ENCODE measurements at places on chromosomes 7 and 10.

GRCh38 chr7:81394029-81394428 lies 375.8 kb downstream of the HGF start:
- no peak for DNase-seq

- DNase-seq = no peak
Observed at GRCh38 chr7:157097056-157097329, 41.7 kb upstream of the UBE3C start.

GRCh38 chr7:120554960-120555571 lies 282.1 kb downstream of the KCND2 start:
- no peak for DNase-seq

DNA sequence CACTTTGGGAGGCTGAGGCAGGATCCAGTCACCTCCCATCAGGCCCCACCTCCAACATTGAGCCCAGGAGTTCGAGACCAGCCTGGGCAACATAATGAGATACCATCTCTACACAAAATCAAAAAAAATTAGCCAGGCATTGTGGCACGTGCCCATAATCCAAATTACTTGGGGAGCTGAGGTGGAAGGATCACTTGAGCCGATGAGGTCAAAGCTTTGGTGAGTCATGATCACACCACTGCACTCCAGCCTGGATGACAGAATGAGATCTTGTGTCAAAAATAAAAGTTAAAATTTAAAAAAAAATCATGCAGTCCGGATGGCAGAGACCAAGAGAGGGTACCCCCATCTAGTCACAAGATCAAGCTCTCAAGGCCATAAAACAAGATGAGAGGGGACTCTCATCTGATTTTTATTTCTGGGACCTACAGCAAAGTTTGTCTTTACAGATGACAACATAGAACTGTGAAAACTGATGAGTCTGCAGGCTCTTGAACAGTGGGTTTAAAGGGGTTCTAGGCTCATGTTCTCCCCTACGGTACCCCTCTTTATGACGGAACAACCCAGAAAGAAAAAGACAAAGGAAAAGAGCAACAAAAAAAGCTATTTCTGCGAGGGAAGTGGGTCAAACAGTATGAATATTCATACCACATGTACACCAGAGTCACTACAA lies 28.9 kb upstream of the CREB3L2 start:
- DNase-seq = no peak

- DNase-seq = no peak
Observed at GRCh38 chr7:89773611-89774010, 380.7 kb upstream of the STEAP1 start.

GRCh38 chr10:129462257-129462795 lies 4.7 kb upstream of the MGMT start:
- DNase-seq = no peak

DNA sequence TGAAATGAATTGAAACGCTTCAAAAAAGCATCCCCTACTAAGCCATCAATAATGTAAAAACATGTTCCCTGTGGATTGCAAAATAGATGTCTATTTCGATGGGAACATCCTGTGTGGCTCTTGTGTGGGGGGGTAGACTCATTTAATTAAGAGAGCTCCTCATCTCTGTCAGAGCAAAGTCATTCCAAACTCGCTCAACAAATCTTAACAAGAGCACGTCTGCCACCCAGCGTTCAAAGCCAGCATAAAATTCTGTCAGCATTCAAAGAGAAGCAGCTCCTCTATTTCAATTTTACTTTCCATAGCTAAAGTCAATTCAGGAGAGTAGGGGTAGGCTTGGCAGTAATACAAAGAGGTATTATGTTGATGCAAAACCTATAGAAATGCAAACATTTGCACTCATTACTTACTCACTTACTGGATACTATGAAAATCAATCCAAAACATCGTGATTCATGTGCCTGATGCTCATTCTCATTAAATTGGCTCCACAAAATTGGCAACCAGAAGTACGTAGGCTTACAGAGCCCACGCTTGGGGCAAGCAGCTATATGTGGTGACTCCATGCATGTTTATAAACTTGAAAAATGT lies 114.9 kb downstream of the IPMK start:
- DNase-seq = no peak

GRCh38 chr7:156095908-156096539 lies 283.8 kb upstream of the SHH start:
- DNase-seq = no peak

DNA sequence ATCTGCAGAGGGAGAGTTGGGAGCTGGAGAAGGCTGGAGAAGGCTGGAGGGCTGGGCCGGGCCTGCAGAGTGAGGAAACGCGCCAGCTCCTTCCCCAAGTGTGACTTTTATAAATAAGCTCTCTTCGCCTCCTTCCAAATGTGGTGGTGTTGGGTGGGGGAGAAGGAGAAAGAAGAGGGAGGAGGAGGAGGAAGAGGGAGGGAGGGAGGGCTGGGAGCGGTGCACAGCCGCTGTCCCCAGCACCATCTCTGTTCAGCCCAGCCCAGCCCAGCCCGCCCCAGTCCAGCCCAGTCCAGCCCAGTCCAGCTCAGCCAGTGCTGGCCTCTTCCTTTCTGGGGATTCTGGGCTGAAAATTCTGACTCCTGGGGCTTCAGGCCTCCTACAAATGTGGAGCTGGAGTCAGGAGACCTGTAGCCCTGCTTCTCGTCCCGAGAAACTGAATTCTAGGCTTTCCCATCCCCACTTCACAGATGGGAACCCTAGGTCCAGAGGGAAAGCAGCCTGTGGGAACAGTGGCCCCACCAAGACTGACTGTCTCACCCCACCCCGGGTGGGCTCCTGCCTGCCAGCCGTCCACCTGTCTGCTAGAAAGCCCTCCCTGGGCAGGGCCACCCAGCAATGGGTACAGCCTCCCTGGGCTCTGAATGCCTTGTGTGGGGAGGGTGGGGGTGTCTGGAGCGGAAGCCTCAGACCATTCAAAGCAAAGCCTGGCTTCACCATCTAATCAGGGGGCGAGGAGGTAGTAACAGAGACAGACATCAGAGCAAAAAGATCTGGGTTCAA lies 2.3 kb downstream of the STX1A start:
- no peak for DNase-seq

GRCh38 chr7:78395298-78396036 lies 596.9 kb downstream of the PHTF2 start:
- DNase-seq = no peak

DNA sequence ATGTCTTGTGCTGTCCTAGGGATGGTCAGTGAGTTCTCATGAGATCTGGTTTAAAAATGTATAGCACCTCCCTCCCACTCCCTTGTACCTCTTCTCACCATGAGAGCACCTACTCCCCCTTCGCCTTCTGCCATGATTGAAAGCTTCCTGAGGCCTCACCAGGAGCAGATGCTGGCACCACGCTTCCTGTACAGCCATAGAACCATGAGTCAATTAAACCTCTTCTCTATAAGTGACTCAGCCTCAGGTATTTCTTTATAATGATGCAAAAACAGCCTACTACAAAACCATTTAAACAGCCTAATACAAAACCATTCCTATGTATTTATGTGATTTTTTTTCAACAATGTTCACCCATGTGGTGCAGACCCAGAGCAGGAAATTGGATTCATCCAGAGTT lies 32.0 kb downstream of the KDM7A start:
- no peak for DNase-seq

DNA sequence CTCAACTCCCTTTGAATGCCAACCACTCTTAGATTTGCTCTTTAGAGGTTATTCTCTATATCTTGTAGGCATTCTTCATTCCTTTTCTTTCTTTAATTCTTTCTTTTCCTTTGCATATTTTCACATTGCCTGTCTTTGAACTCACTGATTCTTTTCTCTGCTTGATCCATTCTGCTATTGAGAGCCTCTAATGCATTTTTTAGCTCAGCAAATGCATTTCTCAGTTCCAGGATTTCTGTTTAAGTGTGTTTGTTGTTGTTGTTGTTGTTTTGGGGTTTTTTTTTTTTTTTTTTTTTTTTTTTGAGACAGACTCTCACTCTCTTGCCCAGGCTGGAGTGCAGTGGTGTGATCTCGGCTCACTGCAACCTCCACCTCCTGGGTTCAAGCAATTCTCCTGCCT lies 71.6 kb downstream of the FBXL13 start:
- no peak for DNase-seq

GRCh38 chr10:7302392-7302906 lies 108.4 kb downstream of the SFMBT2 start:
- no peak for DNase-seq

GRCh38 chr10:24730811-24731210 lies 7.1 kb upstream of the ARHGAP21 start:
- DNase-seq = no peak

DNA sequence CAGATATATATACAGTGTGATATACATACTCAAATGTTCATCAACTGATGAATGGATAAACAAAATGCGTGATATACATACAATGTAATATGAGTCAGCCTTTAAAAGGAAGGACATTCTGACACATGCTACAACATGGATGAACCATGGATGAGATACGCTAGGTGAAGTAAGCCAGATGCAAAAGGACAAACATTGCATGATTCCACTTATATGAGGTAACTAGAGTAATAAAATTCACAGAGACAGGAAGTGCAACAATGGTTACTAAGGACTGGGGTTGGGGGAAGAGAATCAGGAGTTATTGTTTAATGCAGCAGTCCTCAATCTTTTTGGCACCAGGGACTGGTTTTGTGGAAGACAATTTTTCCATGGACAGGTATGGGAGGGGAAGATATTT lies 47.3 kb upstream of the PIK3AP1 start:
- no peak for DNase-seq
